ENCODE measurements at places on chromosomes 2 and 18.

DNA sequence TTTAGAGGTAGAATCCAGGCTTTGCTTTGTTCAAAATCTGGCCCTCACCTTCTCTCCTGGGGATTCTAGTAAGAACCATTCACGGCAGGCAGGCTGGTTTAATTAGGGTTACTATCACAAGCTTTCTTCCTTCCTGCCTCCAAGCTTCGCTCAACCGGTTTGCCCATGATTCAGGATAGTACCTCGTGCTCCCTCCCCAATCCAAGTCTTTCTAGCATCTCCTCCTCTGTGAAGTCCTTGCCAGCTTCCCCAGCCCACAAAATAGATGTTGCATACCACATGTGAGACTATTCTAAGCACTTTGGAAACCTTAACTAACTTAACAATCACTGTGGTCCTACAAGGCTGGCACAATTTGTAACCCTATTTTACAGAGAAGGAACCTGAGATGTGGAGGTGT, 135.1 kb downstream of the SOCS6 start:
- DNase-seq = no peak

- DNase-seq = no peak
Observed at GRCh38 chr2:210445116-210445707, 31.3 kb downstream of the LANCL1 start.

GRCh38 chr2:217610401-217610814, 392.4 kb downstream of the TNS1 start:
- no peak for DNase-seq

GRCh38 chr2:38095996-38096861, 20.3 kb upstream of the CYP1B1 start:
- no peak for DNase-seq

DNA sequence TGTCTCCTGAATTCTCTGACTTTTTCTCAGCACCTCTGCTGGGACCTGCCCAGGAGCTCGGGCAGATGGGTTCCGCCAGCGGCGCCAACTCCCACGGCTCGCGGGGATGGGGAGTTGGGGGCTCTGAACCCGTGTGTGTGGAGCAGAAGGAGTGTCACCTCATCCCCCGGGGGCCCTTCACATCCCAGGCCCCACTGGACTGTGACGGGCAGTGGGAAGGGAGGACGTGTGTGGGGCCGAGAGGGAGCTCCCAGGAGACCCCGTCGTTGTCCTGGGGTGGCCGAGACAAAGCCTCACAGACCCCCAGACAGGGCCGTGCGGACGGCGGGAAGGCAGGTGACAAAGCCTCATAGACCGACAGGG, 130.0 kb upstream of the CTDP1 start:
- no peak for DNase-seq

GRCh38 chr18:79720359-79720733, 40.7 kb downstream of the CTDP1 start:
- DNase-seq = no peak

DNA sequence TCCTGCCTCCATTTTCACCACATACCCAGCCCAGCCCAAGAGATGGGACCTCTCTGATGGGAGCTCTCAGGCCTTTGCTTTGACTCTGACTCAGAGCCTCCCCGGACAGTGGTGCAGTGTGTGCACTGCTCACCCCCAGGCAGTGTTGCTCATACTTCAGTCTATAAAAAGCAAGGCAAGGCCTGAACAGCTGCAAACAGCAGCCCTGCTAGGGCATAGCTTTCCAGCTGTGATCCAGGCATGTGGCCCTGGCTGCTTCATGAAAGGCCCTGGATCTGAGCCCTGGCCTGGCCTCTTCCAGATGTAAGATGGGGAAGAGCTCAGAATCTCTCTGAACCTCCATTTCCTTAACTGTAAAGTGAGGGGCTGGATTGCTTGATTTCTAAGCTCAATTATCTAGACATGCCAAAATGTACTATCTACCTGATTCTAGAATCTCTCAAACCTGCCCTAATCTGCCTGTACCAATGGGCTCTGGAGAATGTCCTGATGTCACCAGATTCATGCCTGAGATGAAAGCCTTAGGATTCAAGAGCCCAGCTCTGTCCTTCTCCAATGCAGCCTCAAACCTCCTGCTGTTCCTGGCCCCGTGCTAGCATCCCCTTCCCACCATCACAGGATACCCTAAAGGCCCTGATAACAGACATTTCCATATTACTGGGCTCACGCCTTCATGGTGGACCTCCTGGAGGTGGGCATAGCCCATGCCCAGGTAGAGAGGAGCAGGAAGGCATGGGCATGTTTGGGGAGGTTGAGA, 206.9 kb downstream of the ARL4C start:
- no peak for DNase-seq

- DNase-seq = peak; percentile 67
Observed at GRCh38 chr2:85772019-85772745, 18.4 kb downstream of the ATOH8 start.

GRCh38 chr2:40251137-40251536, 200.8 kb downstream of the SLC8A1 start:
- DNase-seq = no peak

GRCh38 chr2:119446037-119446436, 14.4 kb downstream of the TMEM37 start:
- no peak for DNase-seq

- no peak for DNase-seq
Observed at GRCh38 chr2:27721335-27721734, 50.2 kb upstream of the MRPL33 start.

- DNase-seq = no peak
Observed at GRCh38 chr18:45039376-45039775, 358.7 kb downstream of the SETBP1 start.

GRCh38 chr18:68394705-68395104, 320.2 kb downstream of the TMX3 start:
- DNase-seq = no peak

DNA sequence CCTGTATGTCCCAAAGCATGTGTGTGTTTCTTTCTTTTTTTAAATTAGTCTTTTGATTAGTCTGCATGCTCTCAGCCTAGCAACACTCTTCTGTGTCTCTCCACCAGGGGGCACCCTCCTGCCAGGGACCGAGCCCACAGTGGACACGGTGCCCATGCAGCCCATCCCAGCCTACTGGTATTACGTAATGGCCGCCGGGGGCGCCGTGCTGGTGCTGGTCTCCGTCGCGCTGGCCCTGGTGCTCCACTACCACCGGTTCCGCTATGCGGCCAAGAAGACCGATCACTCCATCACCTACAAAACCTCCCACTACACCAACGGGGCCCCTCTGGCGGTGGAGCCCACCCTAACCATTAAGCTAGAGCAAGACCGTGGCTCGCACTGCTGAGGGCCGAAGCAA, 93.8 kb downstream of the NRP2 start:
- DNase-seq = no peak

- no peak for DNase-seq
Observed at GRCh38 chr2:115194623-115195022, 752.2 kb downstream of the DPP10 start.

DNA sequence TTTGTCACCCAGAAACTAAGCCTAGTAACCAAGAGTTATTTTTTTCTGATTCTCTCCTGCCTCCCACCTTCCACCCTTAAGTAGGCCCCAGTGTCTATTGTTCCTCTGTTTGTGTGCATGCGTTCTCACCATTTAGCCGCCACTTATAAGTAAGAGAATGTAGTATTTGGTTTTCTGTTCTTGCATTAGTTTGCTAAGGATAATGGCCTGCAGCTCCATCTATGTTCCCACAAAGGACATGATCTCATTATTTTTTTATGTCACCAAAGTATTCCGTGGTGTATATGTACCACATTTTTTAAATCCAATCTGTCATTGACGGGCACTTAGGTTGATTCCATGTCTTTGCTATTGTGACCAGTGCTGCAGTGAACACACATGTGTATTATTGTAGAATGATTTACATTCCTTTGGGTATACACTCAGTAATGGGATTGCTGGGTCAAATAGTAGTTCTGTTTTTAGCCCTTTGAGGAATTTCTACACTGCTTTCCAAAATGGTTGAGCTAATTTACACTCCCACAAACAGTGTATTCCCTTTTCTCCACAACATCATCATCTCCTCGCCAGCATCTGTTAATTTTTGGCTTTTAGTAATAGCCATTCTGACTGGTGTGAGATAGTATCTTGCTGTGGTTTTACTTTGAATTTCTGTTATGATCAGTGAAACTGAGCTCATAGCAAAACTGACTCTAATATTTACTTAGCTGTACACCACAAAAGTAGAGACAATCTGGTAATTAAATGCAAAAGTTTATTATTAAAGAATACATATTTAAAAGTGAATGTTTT, 660.1 kb upstream of the SLC8A1 start:
- no peak for DNase-seq

GRCh38 chr2:239211396-239212094, 189.3 kb downstream of the HDAC4 start:
- DNase-seq = no peak

DNA sequence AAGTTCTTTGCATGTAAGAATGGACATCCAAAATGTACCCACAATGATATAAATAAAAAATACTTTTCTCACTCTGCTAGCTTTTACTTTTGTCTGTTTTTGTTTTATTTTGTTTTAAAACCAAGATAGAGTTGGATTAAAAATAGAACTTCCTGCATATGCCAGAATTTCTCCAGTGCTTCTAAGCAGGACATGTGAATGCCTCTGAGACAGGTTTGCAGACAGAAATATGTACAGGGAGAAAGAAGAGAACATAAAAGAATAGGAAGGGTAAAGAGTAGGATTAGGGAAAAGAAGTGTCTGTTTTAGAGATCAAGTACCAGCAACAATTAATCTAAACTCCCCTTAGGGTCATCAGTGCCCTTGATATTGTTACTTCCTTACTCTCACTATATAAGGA, 114.4 kb downstream of the BMPR2 start:
- DNase-seq = no peak

DNA sequence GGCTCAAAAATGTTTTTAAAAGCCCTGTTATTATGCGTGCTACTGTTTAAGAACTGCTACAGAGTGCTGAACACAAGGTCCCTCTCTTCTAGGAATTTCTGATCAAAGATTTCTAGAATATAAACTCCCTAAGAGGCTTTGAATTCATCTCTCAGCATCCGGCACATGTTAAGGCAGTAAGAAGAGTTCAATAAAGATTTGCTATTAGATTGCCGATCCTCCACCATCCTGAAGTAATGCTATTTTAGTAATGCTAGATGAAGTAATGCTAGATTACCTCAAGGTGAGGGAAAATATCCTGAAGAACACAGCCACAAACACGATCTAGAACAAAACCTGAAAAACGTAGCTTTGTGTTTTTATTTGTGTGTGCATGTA, 949 bp upstream of the MYL12B start:
- no peak for DNase-seq

GRCh38 chr2:222892321-222892720, 31.5 kb downstream of the ACSL3 start:
- DNase-seq = no peak
